ENCODE measurements at places on chromosomes 5 and 9.

DNA sequence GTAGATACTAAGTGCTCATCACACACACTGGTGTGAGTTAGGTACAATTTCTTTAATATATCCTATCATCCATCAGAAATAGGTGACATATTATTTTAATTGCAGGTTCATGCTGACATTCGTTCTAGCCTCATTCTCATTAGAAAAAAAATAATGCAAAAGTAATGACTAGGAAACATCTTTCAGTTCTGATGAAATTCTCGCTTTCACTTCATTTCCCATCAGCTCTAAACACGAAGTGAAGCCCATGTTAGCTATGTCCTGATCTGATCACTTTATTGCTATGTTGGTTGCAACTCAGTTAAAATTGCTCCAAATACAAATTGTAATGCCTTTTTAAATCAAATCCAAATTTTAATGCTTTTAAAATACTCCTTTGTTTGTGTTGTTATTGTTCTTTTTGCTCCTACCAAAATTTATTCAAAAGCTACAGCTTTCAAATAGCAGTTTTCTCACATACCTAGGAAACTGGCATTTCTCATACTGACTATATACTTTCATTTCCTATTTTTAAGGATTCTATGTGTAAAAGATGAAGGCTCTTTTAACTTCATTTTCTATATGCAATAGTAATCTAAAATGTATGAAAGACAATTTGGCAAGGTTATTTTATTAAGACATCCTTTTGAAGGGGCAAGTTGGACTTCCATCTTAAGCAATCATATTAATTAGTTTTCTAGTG is 1237.8 kb upstream of the ACO1 start:
- no peak for DNase-seq

DNA sequence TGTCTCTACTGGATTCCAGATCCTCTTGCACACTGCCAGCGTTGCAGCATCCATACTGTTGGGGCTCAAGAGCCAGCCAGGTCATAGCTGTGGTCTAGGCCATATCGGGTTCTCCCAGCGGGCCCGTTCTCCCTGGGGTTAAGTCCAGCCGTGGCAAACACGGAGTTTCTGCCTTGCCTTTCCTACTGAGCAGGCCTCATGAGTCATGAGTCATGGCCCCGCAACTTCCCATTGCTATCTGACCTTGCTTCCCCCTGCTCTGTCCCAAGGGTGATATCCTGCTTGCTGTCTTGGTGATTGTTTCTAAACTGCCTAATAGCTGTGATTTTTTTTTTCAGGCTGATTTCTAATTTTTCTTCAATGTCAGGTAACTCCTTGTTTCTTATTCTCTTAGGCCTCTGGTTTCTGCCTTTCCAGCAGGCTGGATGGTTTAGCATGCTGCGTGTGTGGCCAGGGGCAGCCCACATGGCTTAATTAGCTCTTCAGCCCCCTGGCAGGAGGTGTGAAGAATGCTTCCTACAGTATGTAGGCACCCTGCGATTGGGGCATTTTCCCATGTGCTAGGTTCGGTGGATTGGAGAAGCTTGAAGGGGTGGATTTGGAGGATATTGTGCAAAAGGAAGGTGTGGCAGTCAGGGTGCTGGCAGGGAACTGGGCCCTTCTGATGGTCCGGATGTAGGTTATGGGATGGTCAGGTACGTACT is 18.7 kb downstream of the DAPK1 start:
- DNase-seq = no peak

- DNase-seq = no peak
These were observed 405.9 kb upstream of the PAPPA start for GRCh38 chr9:115747731-115748130.

GRCh38 chr5:60504342-60504741 is 195.6 kb downstream of the DEPDC1B start:
- no peak for DNase-seq

DNA sequence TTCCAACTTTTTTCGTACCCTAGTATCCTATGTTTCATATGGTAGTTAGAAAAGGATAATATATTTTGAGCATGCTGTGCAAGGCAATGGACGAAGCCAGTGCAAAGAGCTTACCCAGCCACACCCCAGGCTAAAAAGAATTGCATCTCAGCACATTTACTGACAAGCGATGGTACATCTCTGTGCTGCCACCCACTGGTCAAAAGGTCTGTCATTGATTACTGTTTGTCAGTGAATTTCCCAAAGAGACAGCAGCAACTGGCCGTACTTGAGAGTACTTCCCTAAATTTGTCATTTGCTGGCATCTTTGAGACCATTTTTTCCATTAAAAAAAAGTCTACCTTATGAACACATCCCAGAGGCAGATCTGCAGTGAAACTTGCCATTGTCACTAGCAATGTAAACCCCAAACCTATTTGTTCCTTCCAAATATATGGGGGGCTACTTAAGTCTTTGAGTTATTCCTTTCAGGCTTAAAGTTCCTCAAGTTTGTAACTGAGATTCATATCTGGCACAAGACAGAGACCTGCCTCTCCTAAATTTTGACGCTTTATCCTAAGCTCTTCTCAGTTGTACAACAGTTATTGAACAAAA is 184.3 kb downstream of the CTNND2 start:
- DNase-seq = no peak

- peak; percentile 75 for DNase-seq
These were observed 21.2 kb downstream of the TRIM14 start for GRCh38 chr9:98097836-98098235.

- no peak for DNase-seq
These were observed 10.1 kb downstream of the IGFBPL1 start for GRCh38 chr9:38414040-38414723.

GRCh38 chr5:5014586-5015235 is 125.4 kb upstream of the ADAMTS16 start:
- DNase-seq = no peak

- no peak for DNase-seq
These were observed 270.2 kb downstream of the ELAVL2 start for GRCh38 chr9:23555851-23556250.

- DNase-seq = no peak
These were observed 48.9 kb upstream of the CHD1 start for GRCh38 chr5:98977723-98978122.

- no peak for DNase-seq
These were observed 176.9 kb upstream of the SLC12A2 start for GRCh38 chr5:127906562-127907204.

DNA sequence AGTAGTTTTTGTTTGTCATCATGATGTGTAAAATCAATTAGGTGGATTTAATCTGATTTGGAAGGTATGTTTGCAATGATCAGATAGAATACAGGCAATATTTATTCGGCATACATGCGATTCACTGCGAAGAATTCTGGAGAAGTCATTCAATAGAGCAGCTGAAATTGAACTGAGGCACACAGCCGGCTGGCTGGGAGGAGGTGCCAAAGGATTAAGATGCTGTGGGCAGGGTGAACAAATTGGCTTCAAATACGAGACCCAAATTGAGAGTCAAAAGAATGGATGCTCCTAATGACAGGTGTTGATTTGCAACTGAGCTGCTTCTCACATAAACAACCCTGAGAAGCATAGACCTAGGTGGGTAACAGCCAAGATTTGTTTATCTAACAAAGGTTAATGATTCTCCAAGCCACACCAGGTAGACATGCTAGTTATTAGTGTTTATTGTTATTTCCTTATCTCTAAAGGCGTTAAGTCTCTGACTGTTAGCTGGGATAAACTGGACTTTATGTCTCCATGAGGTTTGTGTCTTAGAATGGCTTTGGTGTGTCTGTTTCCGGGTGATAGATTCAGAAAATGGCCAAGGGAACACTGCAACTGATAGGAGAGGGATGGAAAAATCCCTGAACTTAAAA is 55.3 kb upstream of the CLINT1 start:
- no peak for DNase-seq

DNA sequence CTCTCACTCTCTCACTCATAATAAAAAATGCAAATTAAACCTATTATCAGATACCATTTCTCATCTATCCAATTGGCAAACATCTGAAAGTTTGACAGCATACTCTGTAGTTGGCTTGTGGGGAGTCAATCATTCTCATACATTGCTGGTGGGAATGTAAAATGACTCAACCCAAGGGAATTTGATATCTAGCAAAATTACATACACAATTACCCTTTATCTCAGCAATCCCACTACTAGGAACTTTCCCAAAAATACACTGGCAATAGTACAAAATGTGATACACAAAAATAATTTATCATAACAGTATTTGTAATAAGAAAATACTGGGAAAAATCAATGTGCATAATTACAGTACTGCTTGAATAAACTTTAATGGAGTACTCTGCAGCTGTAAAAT is 731.3 kb downstream of the DTWD2 start:
- DNase-seq = no peak

- DNase-seq = peak; percentile 13
These were observed 63.5 kb downstream of the ZNF474 start for GRCh38 chr5:122192497-122193496.

DNA sequence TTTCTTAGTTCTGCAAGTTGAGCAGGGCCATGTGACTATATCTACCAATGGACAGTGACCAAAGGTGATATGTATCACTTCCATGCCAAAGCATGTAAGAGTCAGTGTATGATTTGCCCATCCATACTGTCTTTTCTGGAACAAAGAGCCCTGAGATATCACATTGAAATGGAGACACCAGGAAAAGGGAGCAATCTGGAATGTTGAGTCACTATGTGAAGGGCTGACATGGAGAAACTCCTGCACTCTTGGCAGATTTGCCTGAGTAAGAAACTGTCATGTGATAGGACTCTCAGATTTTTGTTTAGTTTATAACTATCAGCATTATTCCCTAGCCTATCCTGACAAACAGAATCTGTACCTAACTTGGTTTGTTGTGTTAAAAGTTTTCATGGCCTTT is 29.8 kb upstream of the TMEM161B start:
- DNase-seq = no peak

GRCh38 chr5:32190095-32190494 is 16.0 kb upstream of the GOLPH3 start:
- DNase-seq = no peak

DNA sequence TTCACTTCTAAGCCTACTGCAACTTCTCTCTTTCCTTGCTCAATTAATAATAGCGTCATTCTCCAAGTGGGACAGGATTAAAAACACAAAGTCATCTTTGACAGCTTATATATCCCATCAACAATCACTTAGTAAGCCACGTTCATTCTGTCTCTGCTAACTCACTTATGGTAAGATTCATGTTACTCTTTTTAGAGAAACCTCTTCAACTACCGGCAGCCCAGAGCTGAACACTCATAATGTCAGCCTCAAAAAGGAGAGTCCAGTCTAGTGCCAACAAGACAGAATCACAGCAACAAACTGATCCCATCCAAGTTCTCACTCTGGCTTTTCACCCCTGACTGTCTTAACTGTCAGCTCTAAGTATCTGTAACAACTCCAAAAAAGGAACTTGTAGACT is 196.0 kb downstream of the RAB3C start:
- no peak for DNase-seq

DNA sequence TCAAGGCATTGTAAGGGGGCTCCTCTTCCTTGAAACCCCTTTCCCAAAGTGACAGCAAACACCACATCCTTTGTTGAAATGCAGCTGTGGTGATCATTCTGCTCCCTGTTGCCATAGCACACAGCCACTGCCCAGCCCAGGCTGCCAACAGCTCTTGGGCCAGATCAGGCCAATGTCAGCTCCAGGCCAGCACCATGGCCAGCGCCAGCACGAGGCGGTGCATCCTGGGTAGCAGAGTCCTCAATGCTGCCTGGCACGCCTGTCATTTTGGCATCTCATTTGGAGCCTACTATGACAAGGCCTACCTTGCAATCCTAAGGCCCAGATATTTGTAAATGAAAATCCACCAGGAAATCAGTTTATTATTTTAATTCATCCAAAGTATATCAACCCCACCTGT is 390.6 kb downstream of the DNAH5 start:
- no peak for DNase-seq

DNA sequence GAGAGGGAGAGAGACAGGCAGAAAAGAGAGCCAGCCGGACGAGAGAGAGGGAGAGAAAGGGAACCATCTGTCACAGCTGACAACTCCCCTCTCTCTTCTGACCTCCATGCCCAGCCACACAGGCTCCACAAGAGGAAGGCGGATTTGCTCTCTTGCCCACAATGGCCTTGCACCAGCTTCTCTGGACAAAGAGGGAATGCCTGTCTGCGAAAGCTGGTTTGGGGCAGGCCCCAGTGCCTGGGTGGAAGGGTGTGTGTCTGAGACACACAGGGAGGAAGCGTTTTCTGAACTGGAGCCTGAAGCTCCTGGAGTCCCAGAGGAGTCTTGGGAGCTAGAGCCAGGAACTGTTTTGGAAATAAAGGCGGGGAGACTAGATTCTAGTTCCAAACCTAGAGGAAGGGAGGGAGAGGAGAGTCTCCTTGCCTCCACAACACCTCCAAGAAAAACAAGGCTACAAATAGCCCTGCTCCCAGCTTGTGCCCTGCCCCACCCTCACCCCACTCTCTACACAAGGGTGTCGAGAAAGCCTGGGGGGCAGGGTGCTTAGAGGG is 12.5 kb downstream of the C1QTNF2 start:
- DNase-seq = no peak

DNA sequence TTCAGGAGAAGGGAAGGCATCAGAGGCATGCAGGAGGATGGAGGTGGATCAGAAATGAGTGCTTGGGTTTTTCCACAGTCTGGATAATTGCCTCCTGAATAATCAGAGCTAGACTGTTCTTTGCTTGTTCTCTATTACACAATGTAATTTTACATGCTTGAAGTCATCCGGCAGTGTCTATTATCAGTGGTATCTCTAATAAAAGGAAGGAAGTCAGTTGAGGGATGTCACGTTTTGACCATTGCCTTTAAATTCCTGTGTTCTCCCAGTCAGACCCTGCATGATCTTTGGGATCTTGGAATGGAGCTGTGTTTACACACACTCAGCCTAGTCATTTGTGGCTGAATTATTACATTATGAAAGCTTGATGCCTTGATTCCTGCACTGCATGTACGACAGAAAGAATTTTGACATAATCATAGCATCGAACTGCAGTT is 91.0 kb downstream of the PDE8B start:
- DNase-seq = no peak

GRCh38 chr9:15317836-15318235 is 10.8 kb upstream of the TTC39B start:
- no peak for DNase-seq

DNA sequence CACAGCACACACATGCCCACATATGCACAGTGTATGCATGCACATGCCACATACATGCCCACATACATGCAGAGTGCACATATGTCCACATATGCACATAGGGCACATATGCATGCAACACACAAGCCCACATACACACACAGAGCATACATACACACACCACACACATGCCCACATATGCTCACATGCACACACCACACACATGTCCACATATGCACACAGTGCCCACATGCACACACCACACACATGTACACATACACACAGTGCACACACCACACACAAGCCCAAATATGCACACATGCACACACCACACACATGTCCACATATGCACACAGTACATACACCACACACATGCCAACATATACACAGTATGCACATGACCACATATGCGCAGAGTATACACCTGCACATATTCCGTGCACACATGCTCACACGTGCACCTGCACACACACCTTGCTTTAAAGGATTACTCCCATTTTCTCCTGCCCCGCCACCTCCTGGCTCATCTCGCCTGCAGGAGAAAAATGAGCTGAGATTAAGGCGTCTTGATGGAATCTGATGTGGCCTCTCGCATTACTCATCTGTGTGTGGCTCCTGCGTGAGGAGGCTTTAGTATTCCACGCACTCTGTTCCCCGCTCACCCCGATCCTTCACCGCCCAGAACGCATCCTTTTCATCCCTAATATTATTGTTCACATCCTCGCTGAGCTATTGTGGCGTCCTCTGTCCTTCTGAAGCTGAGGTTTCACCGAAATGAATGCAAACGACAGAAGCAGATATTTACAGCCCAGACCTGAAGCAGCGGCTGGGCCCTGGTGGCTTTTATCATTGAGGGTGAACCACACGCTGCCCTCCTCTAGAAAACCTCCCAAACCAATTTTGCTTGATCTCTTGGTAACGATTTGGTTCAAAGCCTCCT is 182.7 kb downstream of the OLFM1 start:
- no peak for DNase-seq

Measured in CD4-positive, alpha-beta T cell treated with Interleukin-2 at 100 ng/mL for 4 hours (primary cell).